ENCODE measurements at places on chromosomes 4 and X. TPM values are rescaled to one million over a fixed set of nuclear protein-coding genes. Genes with fewer than 3 reads are reported as not detected.

The RGN gene
- 0.54 TPM for total RNA-seq

The CDKL2 gene
- total RNA-seq, result 0.10 TPM

The MAGEA1 gene
- total RNA-seq, result not detected

The PASD1 gene
- 0.05 TPM for total RNA-seq

The UCHL1 gene
- 109 TPM for total RNA-seq

The BEND4 gene
- 3.8 TPM for total RNA-seq

The ARMCX4 gene
- total RNA-seq, result 19.8 TPM

The KDR gene
- 1.6 TPM for total RNA-seq

The SYTL4 gene
- 18.6 TPM for total RNA-seq

The GAGE12J gene
- not detected for total RNA-seq

The CXCL8 gene
- total RNA-seq, result not detected

The NHSL2 gene
- 5.0 TPM for total RNA-seq

The ELF4 gene
- 3.8 TPM for total RNA-seq

The NLGN4X gene
- total RNA-seq, result 4.7 TPM

The SUPT20HL1 gene
- 0.14 TPM for total RNA-seq

The CD40LG gene
- not detected for total RNA-seq

The JADE3 gene
- total RNA-seq, result 4.9 TPM

The FBXL5 gene
- 56.0 TPM for total RNA-seq

The BRCC3 gene
- 27.6 TPM for total RNA-seq

The FAM53A gene
- total RNA-seq, result 5.1 TPM

The UGT2A2 gene
- total RNA-seq, result 0.27 TPM

The IGFBP7 gene
- 180 TPM for total RNA-seq

The UBL4A gene
- total RNA-seq, result 21.5 TPM

The SAT1 gene
- total RNA-seq, result 79.1 TPM

The GPR50 gene
- 1.6 TPM for total RNA-seq

The FAM149A gene
- 8.5 TPM for total RNA-seq

The FGFBP2 gene
- not detected for total RNA-seq

The CRMP1 gene
- total RNA-seq, result 357 TPM

The HS3ST1 gene
- total RNA-seq, result 1.1 TPM

The MAGIX gene
- 1.2 TPM for total RNA-seq

The NAP1L3 gene
- total RNA-seq, result 50.6 TPM

The GYG2 gene
- 4.8 TPM for total RNA-seq

The RBM3 gene
- 112 TPM for total RNA-seq

The SOWAHB gene
- 0.68 TPM for total RNA-seq

The CSAG2 gene
- total RNA-seq, result not detected

The MAB21L2 gene
- 1.0 TPM for total RNA-seq

The DKK2 gene
- 0.09 TPM for total RNA-seq

The NDST3 gene
- 3.9 TPM for total RNA-seq

The PNMA6A gene
- total RNA-seq, result 6.3 TPM

The CT47A7 gene
- not detected for total RNA-seq

The MGAT4D gene
- not detected for total RNA-seq
